ENCODE measurements at places on chromosomes 4 and X.

GRCh38 chrX:103616676-103617186, 9.0 kb downstream of the TCEAL3 start:
- no peak for DNase-seq

- DNase-seq = peak; percentile 88
Measured at GRCh38 chr4:112523764-112524505, 8.0 kb upstream of the NEUROG2 start.

DNA sequence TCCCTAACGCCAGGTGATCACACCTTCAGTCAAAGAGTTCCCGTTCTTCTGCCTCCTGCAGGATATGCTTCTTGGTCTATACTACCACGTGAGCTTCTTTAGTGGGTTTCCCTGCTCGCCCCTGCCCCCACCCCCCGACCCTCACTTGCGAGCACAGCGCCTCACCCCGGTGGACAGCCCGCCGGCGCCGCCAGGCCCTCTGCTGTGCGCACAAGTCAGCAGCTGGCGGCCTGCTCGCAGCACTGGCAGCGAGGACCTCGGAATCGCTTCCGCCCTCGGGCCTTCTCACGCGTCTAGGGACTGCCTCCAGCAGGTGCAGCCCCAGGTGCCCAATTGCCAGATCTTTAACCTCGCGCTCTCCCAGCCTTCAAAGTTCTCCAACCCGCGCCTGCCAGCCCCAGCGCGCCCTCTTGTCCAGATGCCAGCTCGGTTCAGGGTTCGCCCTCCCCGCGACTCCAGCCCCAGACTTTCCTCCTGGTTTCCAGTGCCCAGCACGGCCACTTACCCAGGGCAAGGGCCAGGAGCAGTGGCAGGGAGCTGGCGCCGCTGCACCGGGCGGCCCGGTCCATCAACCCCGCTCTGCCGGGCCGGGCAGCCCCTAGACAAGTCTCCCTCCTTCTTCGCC, 454 bp downstream of the BTC start:
- DNase-seq = peak; percentile 79

DNA sequence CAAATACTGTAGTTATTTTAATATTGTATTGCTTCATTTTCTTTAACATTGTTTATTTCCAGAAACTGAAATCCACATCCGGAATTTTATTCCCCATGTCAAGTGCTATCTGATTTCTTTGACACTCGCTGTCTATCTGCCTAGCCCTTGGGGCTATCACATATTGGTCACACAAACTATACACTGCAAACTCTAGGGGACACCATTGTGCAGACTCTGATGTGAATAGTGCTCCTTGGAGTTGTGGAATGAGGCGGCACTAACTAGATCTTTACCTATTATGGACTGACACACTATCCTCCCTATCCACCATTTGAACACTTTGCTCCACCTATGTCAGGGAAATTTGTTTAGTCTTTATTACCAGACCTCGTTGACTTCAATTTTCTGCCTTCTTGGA, 534.5 kb downstream of the GLUD2 start:
- DNase-seq = no peak

GRCh38 chrX:84479086-84479485, 23.2 kb downstream of the HDX start:
- no peak for DNase-seq

DNA sequence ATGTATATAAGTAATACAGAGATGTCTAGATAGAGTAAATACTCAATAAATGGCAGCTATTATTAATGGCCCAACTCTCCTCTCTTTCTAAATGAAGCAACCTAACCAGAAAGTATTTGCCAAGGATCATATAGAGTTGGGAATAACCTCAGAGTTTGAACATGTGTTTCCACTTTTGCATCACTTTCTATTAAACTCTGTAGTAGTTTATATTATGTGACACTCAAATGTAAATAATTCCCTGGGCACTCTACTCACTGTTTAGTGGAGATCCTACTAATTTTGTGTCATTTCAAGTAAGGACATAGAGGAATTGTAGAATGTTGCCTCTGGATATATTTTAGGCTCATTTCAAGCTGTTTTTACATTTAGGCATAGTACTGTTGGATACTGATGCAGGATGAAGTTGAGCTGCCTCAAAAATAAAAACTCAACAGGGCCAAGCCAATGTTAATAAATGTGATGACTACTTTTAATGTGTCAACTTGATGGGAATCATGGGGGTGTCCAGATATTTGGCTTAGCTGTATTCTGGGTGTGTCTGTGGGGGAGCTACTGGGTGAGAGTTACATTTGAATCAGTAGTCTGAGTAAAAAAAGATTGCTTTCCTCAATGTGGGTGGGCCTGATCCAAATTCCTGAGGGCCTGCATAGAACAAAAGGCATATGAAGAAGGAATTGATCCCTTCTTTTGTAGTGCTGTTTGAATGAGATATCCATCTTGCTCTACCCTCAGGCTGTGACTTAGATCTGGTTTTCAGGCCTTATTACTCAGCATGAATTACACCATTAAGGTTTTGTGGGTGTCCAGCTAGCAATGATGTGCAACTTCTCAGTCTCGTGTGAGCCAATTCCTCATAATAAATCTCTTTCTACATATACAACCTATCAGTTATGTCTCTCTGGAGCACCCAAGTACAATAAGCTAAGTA, 1368.2 kb downstream of the STIM2 start:
- no peak for DNase-seq

DNA sequence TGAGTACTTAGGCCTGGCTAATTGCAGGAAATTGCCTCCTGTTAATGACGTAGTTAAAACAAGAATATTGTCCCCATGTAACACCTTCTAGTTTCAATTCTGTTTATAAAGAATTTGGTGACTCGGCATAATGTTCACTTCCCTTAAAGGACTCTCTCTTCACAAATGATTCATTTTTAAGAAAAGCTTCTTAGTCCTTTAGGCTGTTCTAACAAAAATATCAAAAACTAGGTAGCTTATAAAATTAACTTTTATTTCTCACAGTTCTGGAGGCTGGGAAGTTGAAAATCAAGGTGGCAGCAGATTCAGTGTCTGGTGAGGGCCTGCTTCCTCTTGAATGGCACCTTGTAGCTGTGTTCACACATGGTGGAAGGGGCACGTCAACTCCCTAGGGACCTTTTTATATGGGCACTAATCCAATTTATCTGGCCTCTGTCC, 23.8 kb downstream of the COL25A1 start:
- no peak for DNase-seq

GRCh38 chr4:87141428-87141827, 79.0 kb downstream of the KLHL8 start:
- no peak for DNase-seq

DNA sequence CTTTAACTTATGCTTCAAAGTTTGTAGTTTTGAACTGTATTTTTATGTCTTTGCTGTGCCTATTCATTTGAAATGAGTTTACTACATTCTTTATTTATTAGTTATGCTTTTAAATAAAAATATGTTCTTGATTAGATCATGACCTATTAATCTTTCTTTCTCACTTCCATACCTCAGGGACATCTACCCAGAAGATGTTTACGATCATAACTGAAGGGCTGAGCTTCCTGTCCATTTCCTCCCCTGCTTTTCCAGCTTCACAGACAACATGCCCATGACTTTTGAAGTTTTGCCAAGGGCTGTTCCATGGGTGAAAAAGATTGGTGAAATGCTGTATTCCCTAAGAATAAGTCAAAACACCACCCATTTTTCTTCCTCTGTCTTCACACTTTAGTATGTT, 99.7 kb upstream of the DDIT4L start:
- no peak for DNase-seq

DNA sequence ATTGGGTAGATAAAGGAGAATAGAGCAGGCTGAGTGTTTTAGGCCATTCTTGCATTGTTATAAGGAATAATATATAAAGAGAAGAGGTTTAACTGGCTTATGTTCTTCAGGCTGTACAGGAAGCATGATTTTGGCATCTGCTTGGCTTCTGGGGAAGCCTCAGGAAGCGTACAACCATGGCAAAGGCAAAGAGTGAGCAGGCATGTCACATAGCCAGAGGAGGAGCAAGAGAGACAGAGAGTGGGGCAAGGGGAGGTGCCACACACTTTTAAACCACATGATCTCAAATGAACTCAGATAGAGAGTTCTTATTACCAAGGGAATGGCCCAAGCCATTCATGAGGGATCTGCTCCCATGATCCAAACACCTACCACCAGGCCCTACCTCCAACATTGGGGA, 4.4 kb upstream of the METTL14 start:
- no peak for DNase-seq

- peak; percentile 78 for DNase-seq
Measured at GRCh38 chr4:47498899-47499298, 13.8 kb downstream of the ATP10D start.

GRCh38 chr4:150744570-150744969, 162.6 kb downstream of the MAB21L2 start:
- no peak for DNase-seq

- DNase-seq = no peak
Measured at GRCh38 chrX:150038315-150038714, 100.0 kb upstream of the EOLA2 start.

DNA sequence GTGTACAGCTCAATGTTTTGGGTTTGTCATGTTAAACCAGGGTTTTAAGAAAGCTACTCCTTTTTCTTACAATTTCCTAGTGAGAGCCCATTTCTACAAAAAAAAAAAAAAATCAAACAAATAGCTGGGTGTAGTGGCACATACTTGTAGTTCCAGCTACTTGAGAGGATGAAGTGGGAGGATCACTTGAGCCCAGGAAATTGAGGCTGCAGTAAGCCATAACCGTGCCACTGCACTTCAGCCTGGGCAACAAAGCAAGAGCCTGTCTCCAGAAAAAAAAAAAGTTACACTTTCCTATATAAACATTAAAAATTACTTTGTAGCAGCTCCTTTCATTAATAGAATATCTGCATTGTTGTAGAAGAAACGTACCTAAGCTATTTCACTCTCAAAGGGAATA, 166.7 kb downstream of the HS6ST2 start:
- no peak for DNase-seq

- DNase-seq = no peak
Measured at GRCh38 chr4:155600244-155600643, 66.4 kb upstream of the GUCY1A1 start.

DNA sequence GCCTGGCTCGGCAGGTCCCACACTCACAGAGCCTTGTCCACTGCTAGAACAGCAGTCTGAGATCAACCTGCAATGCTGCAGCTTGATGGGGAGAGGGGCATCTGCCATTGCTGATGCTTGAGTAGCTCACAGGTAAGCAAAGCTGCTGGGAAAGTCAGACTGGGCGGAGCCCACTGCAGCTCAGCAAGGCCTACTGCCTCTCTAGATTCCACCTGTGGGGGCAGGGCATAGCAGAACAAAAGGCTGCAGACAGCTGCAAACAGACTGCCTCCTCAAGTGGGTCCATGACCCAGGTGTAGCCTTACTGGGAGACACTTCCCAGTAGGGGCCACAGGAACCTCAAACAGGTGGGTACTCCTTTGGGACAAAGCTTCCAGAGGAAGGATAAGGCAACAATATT, 110.6 kb upstream of the ADAMTS3 start:
- no peak for DNase-seq

GRCh38 chrX:25976683-25977310, 161.3 kb upstream of the MAGEB18 start:
- no peak for DNase-seq

DNA sequence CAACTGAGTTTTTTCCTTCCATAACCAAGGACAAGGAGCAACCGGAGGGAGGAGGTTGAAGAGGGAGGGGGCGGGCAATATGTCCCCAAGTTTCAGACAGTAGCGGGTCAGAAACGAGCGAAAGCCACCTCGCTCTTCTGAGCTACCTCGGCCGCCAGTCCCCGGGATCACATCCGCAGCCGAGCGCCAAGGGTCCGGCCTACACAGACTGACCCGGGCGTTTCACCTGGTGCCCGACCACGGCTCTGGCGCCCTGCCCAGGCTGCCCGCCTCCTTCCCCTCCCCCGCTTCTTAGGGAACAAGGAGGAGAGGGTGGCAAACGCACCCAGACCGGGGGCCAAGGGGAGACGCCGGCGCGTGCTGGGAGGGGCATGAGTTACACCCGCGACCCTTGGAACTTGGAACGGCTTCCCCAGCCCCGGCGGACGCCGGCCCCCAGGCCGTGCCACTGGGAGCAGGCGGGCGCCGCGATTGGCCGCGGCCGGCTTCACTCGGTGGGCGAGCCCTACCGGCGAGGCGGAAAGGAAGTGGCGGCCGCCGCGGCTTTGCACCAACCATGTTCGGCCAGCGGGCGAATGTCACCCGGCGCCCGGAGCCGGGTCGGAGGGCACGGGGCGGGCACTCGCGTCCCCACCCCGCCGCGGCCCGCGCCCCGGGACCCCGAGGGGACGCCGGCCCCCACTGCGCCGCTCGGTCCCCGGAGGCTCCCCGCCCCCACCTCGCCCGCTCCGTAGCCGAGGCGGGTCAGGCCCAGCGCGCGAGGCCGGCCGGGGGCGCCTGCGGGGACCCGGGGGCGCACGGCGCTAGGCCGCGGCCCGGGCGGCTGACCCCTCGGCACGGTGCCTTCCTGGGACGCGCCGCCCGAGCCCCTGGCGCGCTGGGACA, 1.5 kb downstream of the IRF2 start:
- DNase-seq = peak; percentile 95

- no peak for DNase-seq
Measured at GRCh38 chr4:45663003-45663402, 460.9 kb downstream of the GABRG1 start.

DNA sequence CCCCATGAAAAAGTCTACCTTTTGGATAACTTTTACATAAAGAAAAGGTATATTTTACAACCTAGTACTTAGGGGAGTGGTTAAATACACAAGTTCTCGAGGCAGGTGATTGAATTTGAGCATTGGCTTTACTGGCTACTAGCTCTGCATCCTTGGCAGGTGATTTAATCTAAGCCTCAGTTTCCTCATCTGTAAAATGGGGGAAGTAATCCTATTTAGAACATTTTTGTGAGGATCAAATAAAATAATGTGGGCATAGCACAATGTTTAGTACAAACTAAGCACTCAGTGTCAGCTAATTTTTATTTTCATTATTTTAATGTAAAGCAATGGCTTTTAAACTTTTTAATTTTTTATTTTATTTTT, 102.9 kb downstream of the CEP135 start:
- no peak for DNase-seq

DNA sequence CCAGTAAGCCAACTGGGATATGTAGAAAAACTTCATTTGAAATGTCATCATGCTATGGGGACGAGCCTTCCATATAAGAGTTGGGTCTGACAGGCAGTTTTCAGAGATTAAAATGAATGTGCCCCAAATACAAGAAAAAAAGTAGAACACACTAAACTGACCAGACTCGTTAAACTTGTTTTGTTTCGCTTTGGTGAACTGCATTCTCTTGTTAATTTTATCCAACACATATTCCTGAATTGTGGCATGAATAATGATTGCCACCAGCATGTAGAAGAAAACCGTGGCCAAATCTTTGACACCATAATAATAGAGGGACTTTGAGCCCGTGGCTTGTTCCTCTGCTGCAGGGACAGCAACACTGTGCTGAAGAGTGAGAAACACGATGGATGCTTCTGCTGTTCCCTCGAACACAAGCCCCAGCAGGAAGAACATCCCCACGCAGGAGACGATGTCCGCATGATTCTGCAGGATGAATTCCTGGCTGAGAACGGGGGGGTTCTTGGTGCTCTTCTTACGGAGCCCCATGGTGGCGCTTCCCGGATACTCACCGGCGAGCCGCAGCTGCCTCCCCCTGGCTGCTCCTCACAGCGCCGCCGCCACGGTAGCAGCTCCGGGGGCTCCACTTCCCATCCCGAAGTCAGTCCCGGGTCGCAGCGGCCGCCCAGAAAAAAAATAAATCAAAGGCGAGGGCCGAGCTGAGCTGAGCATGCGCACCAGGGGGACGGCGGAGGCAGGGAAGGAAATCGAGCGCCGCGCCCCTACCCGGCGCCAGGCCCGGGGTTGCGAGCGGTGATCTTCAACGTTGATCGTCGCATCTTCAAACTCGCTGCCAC, at the start of gene TRAM1L1:
TSS of gene TRAM1L1 (minus strand) at position 711 of the 836 bp plus-strand sequence. CDS start at position 528, 183 bp downstream.
- peak; percentile 56 for DNase-seq

GRCh38 chr4:93409035-93409434, 419.5 kb upstream of the ATOH1 start:
- no peak for DNase-seq

Data from osteoblast (primary cell).